ENCODE measurements at places on chromosomes 13 and 19.

- H3K27ac ChIP-seq: no peak overlapping the region
- H3K36me3 ChIP-seq: no peaks in the 10 kb centered on the region
- no peak overlapping the region for H3K4me3 ChIP-seq
These were observed 26.1 kb upstream of the EID2 start for GRCh38 chr19:39566064-39566463.

DNA sequence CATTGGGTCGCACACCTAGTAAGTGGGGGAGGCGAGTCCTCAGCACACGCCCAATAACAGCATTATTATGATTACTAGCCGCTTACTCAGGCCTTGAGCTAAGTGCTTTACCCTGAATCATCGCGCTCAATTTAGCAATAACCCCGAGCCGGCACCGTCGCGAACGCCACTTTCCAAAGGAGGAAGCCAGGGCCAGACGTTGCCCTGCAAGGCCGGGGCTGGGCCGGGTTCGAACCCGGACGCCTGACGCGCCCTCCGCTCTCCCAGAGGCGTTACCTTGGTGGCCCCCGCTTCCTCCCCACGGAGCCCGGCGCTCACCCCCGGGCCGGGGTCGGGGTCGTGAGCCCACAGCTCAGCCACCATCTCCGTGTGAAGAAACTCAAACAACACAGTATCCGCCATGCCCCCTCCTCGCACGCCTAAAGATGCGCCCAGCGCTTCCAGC lies at the start of gene TRAPPC6A:
TRAPPC6A (minus strand) TSS at position 421 of the 445 bp plus-strand sequence; CDS start at position 402, 19 bp downstream.
- H3K4me1 ChIP-seq: peaks cover 26% of the 10 kb centered on the region
- no peak for DNase-seq
- peak within 1 kb of the TSS; percentile 91 for H3K4me3 ChIP-seq

GRCh38 chr13:92196591-92197256 lies 798.3 kb downstream of the GPC5 start:
- H3K4me1 ChIP-seq: no peaks in the 10 kb centered on the region
- H3K27me3 ChIP-seq: no peaks in the 10 kb centered on the region
- no peaks in the 10 kb centered on the region for H3K36me3 ChIP-seq
- DNase-seq: no peak
- H3K27ac ChIP-seq: no peak overlapping the region
- H3K4me3 ChIP-seq: no peak overlapping the region

DNA sequence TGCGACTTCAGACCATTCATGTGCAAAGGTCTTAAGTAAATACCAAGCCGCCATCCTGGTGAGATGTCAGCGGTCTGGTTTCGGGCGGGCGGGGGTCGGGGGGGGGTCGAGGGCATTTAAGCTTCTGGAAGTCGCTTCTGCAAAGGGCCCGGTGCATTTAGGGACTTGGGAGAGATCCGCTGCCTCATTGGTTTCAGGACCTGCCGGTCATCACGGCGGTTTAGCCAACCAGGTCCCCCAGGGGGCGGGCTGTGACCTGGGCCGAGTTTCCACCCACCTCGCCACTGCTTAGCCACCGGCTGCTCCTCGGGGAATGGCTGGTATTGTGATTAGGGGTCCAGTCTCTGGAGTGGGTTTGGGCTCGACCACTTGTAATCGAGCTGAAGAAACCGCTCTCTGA lies 7.8 kb downstream of the ANKLE1 start:
- no peak overlapping the region for H3K27ac ChIP-seq
- no peak for DNase-seq
- H3K4me1 ChIP-seq: peaks cover 5% of the 10 kb centered on the region
- no peak overlapping the region for H3K4me3 ChIP-seq

DNA sequence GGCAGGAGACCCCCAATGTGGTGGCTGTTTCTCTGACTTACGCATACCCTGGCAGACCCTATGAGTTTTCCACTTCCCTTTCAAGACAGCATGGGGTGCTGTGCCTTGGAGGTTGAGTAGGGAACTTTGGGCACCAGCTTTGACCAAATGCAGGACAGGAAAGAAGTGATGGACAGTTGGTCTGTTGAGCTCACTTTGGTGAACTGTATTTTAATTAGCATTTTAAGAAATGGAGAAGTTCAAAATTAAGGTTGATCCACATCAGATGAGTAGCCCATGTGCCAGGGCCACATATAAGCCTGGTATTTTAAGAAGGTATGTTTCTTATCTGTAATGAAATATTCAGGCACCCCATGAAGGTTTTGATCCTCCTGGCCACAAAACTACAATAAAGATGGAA lies 46.1 kb upstream of the RAP2A start:
- no peak overlapping the region for H3K4me3 ChIP-seq
- H3K27ac ChIP-seq: no peak overlapping the region
- no peaks in the 10 kb centered on the region for H3K27me3 ChIP-seq
- peaks cover 25% of the 10 kb centered on the region for H3K4me1 ChIP-seq
- peaks cover 4% of the 10 kb centered on the region for H3K36me3 ChIP-seq

GRCh38 chr13:99749271-99750019 lies 222.1 kb downstream of the ZIC5 start:
- H3K36me3 ChIP-seq: no peaks in the 10 kb centered on the region
- H3K4me1 ChIP-seq: no peaks in the 10 kb centered on the region
- H3K4me3 ChIP-seq: no peak overlapping the region
- no peaks in the 10 kb centered on the region for H3K27me3 ChIP-seq

DNA sequence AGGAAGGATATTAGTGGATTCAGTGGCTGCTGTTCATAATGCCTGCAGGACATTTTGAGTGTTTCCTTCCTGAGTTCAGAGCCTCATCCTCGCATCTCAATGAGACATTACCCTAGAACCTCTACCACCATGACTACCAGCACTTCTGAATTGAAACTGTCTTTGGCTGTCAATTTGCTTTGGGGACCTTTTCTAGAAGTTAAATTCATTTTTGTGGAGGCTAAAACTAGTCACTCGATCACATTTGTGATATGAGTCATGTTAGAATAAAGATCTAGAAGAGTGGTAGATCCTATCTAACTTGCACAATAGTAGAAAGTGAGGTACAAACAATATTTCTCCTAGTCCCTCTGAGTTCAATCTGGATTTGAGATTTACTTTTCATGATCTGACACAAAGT lies 124.9 kb downstream of the KCNRG start:
- H3K4me3 ChIP-seq: no peak overlapping the region
- DNase-seq: no peak
- H3K27ac ChIP-seq: no peak overlapping the region
- H3K27me3 ChIP-seq: no peaks in the 10 kb centered on the region

DNA sequence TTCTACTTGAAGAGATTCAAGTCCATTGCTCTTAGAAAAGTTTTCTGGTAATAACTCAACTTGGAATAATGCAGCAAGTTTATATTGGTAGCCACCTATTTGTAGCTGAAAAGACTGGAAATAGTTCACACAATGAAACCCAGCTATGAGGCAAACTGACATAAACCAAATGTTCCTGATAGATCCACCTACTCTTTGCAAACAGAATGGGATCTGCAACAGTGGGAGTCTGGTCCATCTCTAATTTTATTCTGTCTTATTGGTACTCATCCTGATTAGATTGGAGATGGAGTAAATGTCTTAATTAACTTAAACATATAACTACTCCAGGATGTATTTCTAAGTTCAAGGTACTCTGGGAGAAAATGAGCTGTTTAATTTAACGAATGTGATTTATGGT lies 438.0 kb downstream of the OLFM4 start:
- no peak for DNase-seq
- no peaks in the 10 kb centered on the region for H3K4me1 ChIP-seq
- no peak overlapping the region for H3K4me3 ChIP-seq
- H3K27ac ChIP-seq: no peak overlapping the region
- no peaks in the 10 kb centered on the region for H3K36me3 ChIP-seq

GRCh38 chr19:6564393-6564792 lies 26.6 kb downstream of the CD70 start:
- no peaks in the 10 kb centered on the region for H3K4me1 ChIP-seq
- H3K27me3 ChIP-seq: no peaks in the 10 kb centered on the region
- no peak overlapping the region for H3K27ac ChIP-seq
- H3K4me3 ChIP-seq: no peak overlapping the region

Measured in thoracic aorta (tissue), 2 donors.